Renal cortical epithelial cell (primary cell): ENCODE measurements at places on chromosomes 2 and 18. TPM values are rescaled to one million over a fixed set of nuclear protein-coding genes. Genes with fewer than 3 reads are reported as not detected.
A peak's percentile ranks its signal among the peaks of the same experiment; 100 is the strongest.

Gene GORASP2
- total RNA-seq, result 30.9 and 39.1 TPM in 2 replicates

Gene LAMA1
- 2.3 and 4.3 TPM in 2 replicates for total RNA-seq

Gene ZAP70
- total RNA-seq, result not detected in 2 replicates

Gene GYPC
- 22.3 and 34.7 TPM in 2 replicates for total RNA-seq

Gene GNAL
- 0.87 and 0.94 TPM in 2 replicates for total RNA-seq

Gene IGFBP2
- 42.6 and 151 TPM in 2 replicates for total RNA-seq

Gene GTF2A1L
- total RNA-seq, result 0.50 TPM in 1 of 2 replicates, not detected in the other

Gene CHST9
- 4.5 and 44.3 TPM in 2 replicates for total RNA-seq

Gene BMP10
- not detected in 2 replicates for total RNA-seq

Gene KIF5C
- total RNA-seq, result 0.69 and 2.1 TPM in 2 replicates

DNA sequence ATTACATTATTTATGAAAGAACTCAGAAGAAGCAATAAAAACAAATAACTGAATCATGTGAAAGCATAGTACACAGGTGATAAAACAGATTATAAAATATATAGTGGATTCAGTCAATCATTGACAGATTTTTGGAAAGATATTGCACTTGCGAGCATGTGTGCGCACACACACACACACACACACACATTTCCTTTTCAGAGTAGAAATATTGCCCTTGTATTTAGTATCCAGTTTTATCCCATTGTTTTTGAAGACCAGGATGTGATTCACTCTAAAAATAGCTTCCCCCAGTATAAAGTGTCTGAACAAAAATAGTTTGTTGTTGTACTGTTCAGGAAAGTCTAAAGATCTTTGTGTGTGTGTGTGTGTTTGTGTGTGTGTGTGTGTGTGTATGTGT lies 145.5 kb downstream of the CALCRL start:
- peak; percentile 66 for DNase-seq

DNA sequence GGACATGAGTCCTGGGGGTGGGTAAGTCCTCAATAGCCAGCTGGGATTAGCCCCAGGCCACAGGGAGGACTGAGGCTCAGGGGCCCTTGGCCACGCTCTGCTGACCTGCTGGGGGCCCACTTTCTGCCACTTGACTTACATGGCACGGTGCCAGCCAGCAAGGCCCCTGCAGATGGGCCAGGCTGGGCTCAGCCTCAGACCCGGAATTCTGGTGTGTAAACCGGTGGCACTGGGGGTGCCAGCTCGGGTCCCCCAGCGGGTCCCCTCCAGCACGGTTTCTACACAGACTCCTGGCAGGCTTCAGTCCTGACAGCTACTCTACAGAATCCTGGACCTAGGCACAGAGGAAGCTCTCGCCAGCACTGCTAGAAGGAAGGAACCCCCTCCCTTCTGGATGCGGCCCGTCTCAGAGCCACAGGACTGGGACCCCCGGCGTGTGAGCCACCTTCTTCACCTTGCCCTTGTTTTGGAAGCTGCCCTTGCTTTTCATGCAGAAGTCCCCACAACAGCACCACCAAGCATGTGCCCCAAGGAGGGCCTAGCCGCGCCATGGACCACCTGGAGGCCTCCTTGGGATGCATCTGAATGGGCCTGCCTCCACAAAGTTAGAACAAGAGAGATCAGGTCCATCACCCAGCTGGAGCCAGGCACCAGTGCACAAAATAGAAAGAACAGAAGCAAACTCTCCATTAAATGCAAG lies 8.0 kb downstream of the HDAC4 start:
- no peak for DNase-seq

DNA sequence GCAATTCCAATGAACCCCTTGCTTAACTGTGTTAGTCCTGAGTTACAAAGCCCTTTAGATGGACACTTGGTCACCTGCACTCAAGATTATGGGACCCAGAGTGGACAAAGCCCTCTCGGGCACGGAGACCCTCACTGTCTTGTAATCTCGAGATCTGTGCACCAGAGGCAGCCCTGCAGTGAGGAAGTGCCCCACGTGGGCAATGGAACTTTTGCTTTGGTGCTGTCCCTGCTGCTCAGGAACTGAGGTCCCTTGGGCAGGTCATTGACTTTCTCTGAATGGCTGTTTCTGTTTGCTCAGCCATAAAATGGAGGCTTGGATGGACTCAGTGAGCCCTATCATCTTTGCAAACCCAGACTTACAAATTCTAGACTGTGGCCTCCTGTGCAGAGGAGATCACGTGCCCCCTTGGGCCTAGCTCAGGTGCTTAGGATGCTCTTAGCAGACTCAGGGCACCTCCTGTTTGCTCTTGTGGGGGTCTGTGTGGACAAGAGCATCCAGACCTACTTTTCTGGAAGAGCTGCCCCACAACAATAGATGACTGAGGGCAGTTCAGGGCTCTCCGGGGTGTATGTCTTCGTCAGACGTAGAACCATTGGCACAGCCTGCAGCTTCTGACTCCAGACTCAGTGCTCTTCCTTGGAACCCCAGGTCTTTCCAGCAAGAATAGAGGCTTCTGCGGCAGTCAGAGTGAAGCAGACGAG lies 94.5 kb upstream of the HS6ST1 start:
- no peak for DNase-seq

- no peak for DNase-seq
Measured at GRCh38 chr2:160317181-160318099, 117.4 kb upstream of the ITGB6 start.

DNA sequence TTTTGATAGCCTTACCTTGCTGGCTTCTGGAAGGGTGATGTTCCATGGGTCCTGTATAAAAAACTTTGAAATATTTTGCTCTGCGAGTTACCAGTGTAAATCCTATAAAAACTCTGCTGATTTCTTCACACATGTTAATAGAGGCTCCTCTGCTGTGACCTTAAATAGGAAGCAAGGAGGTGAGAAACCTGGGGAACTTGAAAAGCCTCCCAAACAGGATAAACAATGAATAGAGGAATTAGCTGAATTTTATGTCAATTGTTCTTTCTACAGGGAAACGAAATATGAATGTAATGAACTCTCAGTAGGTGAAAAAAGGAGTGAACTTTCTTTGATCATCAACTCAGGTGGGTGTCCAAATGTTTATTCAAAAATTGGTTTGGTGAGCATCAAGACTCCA lies 10.8 kb upstream of the CCL20 start:
- no peak for DNase-seq

DNA sequence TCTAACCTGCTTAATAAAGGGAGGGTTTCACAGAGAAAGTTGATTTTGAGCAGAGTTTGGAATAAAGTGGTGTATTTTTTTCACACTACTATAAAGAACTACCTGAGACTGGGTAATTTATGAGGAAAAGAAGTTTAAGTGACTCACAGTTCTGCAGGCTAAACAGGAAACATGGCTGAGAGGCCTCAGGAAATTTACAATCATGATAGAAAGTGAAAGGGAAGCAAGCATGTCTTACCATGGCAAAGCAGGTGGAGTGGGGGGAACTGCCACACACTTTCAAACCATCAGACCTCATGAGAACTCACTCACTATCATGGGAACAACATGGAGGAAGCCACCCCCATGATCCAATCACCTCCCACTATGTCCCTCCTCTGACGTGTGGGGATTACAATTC lies 546.7 kb downstream of the EPHA4 start:
- DNase-seq, result peak; percentile 77

DNA sequence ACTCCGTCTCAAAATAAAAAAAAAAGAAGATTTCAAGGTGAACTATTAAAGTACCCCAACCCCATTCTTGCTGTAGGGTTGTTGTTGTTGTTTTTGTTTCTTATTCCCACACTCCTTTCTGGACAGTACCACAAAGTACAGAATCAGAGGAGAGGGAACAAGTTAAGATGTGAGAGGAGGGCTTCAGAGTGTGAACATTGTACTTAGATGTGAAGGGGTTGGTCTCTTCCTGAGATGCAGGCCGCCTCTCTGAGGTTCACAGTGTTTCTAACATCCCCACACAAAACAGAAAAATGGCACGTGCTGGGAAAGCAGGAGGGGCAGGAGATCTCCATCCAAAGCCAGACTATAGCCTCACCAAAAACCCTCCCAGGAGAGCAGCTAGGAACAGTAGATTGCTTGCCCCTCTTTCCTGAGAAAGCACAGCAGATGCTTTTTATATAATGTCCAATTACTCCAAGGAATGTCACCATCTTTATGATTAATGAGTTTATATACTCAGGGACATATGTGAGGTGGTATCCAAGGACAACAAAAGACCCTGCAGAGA lies 22.6 kb downstream of the ADD2 start:
- no peak for DNase-seq

GRCh38 chr2:71691747-71692441 lies 238.5 kb downstream of the DYSF start:
- no peak for DNase-seq

GRCh38 chr2:6909431-6910385 lies 7.5 kb upstream of the RNF144A start:
- no peak for DNase-seq
